Kasumi-1 (cell line): ENCODE measurements at places on chromosomes 4 and X.

- DNase-seq, result no peak
These were observed 4.6 kb downstream of the NOA1 start for GRCh38 chr4:56972809-56973208.

DNA sequence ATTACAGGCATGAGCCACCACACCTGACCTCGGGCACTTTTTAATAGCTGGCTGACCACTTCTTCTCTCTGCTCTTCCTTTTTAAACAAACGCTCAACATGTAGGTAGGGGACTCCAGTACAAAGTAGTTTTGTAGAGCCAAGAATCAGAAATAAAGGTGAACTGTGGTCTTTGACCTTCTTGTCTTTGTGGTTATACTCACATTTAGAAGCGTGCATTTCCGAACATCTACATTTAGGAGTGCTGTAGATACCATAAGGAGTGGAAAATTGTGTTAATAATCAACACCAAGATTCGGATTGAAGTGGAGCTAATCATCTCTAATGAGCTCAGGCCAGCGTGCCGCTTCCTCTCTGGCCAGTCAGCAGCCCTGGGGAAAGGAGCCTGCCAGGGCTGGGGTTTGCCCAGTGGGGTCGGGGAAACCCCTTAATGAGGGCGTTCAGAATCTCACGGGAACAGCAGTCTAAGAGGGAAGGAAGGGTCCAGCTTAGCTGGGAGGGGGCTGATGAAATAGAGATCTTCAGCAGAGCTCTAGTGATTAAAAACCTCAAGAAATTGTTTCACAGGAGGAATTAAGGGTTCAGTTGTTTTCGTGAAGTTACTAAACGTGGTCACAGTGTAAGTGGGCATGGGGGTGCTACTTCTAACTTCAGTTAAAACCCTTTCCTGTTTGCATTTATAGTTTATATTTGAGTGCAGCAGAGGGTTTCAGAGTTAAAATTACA is 81.2 kb downstream of the GAB1 start:
- no peak for DNase-seq

DNA sequence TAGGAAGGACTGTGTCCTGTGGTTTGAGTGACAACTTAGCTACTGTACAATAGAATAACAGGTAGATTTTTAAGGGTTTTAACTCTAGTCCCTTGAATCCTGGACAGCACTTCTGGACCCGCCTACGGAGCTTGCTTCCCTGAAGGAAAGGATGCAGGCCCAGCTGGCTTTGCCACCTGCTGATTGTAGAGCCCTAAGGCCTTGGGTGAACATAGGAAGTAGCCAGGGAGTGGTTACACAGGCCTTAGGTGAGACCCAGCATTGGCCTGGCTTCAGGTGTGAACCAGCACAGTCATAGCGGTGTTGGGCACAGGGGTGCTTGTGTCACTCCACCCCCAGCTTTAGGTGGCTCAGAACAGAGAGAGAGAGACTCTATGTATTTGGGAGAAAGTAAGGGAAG is 413.5 kb downstream of the GRIA2 start:
- DNase-seq, result no peak

- peak; percentile 35 for DNase-seq
These were observed 100.0 kb downstream of the ADAMTS3 start for GRCh38 chr4:72468904-72469502.

DNA sequence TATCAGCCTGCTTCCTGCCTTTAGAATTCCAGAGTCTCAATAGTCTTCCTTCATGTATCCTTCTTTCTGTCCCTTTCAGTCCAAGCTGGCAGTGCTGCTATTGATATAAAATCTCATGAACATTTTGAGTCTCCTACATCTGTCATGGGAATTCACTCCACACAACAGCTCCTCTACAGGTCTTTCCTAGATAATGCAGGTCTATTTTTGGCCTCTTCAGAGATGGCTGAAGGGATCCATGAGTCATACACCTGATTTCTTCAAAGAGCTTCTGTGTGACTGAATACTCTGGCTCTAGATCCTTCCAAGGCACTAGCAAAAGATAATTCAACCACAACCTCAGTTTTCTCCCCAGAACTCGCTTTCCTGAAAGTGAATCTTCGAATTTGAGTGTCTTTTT is 115.4 kb downstream of the STPG2 start:
- DNase-seq, result no peak

DNA sequence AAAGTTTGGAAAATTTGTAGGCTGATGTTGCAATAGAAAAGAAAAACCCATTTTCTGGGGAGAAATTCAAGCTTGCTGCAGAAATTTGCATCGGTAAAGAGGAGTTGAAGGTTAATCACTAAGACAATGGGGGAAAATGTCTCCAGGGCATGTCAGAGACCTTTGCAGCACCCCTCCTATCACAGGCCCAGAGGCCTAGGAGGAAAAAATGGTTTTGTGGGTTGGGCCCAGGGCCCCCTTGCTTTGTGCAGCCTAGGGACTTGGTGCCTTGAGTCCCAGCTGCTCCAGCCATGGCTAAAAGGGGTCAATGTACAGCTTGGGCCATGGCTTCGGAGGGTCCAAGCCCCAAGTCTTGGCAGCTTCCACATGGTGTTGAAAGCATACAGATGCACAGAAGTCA is 17.8 kb downstream of the TMSB15A start:
- no peak for DNase-seq

DNA sequence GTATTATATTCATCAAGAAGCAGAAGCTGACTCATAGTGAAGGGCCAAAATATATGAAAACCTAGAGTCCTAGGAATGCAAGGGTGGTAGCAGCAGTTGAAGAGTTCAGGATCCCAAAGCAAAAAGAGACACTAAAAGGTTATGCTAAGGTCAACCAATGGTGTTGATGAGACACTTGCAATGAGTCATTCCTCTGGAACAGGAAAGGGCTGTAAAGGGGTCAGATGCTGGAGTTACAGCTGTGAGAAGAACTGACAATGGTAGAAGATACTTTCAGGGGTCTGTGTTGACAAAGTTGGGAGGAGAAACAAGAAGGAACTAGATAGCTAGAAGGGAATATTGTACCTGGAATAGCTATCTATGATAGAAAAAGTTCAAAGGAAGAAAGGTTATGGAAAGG is 47.5 kb downstream of the ZGRF1 start:
- peak; percentile 3 for DNase-seq

DNA sequence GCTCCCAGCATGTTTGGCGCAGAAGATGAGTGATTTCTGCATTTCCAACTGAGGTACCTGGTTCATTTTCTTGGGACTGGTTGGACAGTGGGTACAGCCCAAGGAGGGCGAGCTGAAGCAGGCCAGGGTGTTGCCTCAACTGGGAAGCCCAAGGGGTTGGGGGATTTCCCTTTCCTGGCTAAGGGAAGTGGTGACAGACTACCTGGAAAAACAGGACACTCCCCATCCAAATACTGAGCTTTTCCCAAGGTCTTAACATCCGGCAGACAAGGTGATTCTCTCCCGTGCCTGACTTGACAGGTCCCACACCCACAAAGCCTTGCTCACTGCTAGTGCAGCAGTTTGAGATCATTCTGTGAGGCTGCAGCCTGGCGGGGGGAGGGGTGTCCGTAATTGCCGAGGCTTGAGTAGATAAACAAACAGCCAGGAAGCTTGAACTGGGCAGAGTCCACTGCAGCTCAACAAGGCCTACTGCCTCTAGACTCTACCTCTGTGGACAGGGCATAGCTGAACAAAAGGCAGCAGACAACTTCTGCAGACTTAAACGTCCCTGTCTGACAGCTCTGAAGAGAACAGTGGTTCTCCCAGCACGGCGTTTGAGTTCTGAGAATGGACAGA is 307.7 kb upstream of the ARSJ start:
- no peak for DNase-seq

GRCh38 chr4:1822568-1823544 is 29.8 kb downstream of the FGFR3 start:
- no peak for DNase-seq

GRCh38 chr4:141011901-141012315 is 121.4 kb downstream of the RNF150 start:
- no peak for DNase-seq

GRCh38 chr4:126037231-126037630 is 722.5 kb downstream of the FAT4 start:
- no peak for DNase-seq

- no peak for DNase-seq
These were observed 9.2 kb downstream of the ALB start for GRCh38 chr4:73413294-73413755.

- peak; percentile 65 for DNase-seq
These were observed 17.2 kb downstream of the GPR174 start for GRCh38 chrX:79161655-79162054.

GRCh38 chr4:52199574-52200338 is 148.7 kb downstream of the SPATA18 start:
- no peak for DNase-seq

- no peak for DNase-seq
These were observed 59.6 kb downstream of the SEC24D start for GRCh38 chr4:118776157-118776954.

DNA sequence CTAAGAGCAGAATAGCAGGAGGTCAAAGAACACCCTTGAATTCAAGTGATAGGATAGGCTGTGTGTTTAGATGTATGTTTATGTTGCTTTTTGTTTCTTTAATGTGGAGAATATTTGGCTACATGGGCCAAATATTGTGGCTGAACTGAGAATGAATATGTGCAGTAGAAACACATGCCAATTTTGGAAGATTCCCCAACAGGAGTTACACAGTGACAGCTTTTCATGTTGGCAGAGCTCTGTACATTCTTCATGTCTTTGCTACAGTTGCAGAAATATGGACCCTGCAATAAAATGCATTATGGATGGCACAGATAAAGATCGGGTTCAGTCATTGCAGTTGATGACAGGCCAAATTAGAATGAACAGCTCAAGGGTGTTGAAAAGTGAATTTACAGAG is 82.8 kb upstream of the SLC4A4 start:
- no peak for DNase-seq

DNA sequence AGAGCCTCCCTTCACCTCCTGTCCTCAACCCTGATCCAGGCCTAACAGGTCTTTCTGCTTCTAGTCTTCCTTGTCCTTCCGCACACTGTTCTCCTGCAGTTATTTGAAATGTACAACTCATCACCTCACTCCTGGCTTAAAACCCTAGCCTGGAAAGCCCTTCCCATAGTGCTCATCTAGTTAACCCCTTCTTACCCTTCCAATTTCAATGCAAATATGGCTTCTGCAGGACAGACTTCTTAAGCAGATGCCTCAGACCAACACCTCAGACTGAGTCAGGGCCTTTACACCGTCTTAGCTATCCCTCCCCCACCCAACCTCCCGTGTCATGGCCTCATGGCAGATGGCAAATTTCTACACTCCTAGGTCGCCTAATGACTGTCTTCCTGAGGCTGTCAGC is 130.4 kb downstream of the BCOR start:
- no peak for DNase-seq

GRCh38 chr4:3299976-3300671 is 7.3 kb downstream of the RGS12 start:
- DNase-seq, result no peak

DNA sequence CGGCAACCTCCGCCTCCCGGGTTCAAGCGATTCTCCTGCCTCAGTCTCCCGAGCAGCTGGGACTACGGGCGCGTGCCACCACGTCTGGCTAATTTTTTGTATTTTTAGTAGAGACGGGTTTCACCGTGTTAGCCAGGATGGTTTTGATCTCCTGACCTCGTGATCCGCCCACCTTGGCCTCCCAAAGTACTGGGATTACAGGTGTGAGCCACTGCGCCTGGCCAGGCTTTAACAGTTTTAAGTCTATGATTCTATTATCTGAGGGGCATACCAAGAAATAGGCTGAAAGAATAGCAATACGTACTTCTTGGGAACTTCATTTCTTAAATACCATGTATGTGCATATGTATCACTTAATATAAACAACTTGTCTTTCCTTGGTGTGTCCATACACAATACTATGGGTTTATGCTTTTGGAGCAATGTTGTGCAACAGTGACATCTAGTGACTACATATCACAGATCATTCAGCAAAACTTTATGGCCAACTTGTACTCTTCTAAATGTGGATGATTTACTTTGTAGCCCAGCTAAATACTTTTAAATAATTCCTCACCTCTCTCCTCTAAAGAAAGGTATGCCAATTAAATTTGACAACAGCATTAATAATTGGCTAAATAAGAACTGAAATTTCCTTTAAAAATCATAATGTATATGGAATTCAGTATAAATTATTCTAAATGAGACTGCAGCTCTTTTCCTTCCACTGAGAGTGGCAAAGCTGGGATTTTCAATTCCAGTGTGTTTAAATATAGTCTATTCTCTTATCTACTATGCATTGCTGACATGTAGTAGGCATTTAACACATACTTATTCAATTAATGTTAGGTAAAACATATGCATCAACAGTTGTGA is 10.4 kb downstream of the SLC9B1 start:
- DNase-seq, result peak; percentile 85

DNA sequence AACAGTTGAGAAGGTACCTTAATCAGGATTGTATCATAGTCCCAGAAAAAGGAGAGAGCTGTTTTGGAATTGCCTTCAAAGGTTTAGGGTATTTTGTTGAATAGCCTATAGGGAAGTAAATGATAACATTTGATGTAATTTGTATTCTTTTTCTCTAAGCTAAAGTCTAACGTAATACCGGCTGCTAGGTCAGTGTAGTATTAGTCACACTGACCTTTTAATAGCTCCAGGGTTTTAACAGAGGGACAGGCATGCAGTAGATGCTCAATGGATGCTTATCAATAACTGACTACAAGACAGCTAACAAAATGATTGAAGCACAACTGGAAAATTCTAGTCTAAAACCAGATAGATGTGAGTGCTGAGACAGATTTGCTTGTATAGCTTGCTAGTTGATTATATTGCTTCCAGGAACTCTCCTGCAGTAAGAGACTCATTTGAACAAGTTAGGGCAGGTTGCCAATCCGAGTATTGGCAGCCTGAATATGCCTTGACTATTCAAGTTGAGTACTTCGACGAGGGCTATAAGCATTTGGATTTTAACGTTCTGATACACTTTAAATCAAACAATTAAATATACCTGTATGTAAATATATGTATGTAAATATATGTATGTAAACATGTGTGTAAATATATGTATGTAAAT is 16.5 kb upstream of the PNPLA4 start:
- no peak for DNase-seq

DNA sequence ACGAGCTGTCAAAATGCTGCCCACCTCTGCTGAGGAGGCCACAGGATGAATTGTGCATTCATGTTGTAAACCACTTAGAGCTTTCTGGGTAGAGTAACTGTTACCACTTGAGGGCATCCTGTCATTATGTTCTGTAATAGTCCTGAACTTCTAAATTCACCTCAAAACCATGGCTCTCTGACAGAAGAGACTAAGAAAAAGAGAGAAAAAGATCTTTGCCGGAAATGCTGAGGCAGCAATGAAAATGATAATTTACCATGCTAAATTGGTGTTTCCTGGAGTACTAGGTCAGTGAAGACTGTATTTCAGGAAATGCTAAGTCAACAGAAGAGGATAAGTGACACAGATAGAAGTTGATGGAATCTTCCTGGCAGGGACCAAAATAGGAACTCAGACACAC is 942.3 kb upstream of the SLIT2 start:
- DNase-seq, result peak; percentile 36
